ENCODE measurements at places on chromosomes 12 and 14.

- no peaks in the 10 kb centered on the region for H3K36me3 ChIP-seq
- H3K4me3 ChIP-seq: no peak overlapping the region
- no peak for DNase-seq
- peak overlapping the region; percentile 98 for H3K27ac ChIP-seq
- no peaks in the 10 kb centered on the region for H3K27me3 ChIP-seq
These were observed 34.6 kb downstream of the FMNL3 start for GRCh38 chr12:49672301-49673217.

GRCh38 chr12:75908961-75909605 lies 122.5 kb downstream of the PHLDA1 start:
- no peaks in the 10 kb centered on the region for H3K27me3 ChIP-seq
- DNase-seq: peak; percentile 62
- peak overlapping the region; percentile 79 for H3K27ac ChIP-seq
- no peak overlapping the region for H3K4me3 ChIP-seq
- H3K36me3 ChIP-seq: no peaks in the 10 kb centered on the region

DNA sequence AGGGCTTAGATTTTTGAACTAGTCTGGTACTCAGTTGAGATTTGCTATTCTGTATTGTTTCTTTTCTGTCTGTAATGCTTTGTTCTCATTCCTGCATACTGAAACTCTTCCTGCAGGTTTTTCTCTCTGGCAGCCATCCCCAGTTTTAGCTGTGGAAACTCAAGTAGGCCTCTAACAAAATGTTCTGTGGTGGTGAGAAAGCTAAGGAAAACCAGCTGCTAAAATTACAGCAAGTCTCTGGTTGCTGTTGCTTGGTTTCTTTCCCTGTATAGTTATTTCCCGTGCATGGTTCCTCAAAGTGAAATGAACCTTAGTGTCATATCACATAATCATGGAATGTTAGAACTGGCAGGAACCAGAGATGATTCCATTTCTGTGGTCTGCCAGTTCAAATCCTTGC lies 442.5 kb downstream of the NRXN3 start:
- H3K4me1 ChIP-seq: no peaks in the 10 kb centered on the region
- no peak overlapping the region for H3K4me3 ChIP-seq
- DNase-seq: no peak
- H3K36me3 ChIP-seq: no peaks in the 10 kb centered on the region
- H3K27ac ChIP-seq: no peak overlapping the region
- H3K27me3 ChIP-seq: no peaks in the 10 kb centered on the region

DNA sequence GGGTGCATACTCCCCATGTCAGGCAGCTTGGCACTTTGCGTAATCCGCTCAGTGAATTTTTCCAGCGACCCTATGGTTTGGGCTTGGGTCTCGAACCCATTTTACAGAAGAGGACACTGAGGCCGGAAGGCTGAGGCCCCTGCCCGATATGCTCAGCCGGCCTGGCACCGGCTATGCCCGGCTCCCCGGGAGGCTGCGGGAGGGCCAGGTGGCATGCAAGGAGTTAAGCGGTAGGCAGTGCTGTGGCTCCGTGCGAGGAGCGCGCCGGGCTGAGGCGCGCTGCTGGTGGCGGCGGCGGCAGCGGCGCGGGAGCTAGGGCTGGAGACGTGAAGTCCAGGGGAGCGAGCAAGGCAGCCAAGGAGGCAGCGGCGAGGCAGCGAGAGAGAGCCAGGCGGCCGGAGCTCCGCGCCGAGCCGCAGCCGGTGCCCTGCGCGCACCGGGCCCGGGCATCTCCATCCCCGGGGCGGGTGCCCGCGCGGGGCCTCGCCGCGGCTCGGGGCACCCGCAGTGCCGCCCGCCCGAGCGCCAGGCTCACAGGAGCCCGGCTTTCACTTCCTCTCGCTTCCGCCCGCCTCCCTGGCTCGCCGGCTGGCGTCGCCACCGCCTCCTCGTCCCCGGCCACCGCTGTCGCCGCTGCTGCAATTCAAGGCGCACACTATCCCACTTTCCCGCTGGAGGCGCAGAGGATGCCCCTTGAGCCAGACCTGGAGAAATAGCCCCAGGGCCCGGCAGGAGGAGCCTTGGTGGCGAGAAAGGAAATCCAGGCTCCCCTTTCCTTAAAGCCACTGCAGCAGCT lies at the start of gene WSCD2:
WSCD2 (plus strand) TSS at position 272 of the 796 bp plus-strand sequence. CDS start 66,545 bp downstream, outside the sequence.
- DNase-seq: peak; percentile 21
- H3K4me1 ChIP-seq: no peaks in the 10 kb centered on the region
- H3K27me3 ChIP-seq: peaks cover 16% of the 10 kb centered on the region
- no peaks in the 10 kb centered on the region for H3K36me3 ChIP-seq

DNA sequence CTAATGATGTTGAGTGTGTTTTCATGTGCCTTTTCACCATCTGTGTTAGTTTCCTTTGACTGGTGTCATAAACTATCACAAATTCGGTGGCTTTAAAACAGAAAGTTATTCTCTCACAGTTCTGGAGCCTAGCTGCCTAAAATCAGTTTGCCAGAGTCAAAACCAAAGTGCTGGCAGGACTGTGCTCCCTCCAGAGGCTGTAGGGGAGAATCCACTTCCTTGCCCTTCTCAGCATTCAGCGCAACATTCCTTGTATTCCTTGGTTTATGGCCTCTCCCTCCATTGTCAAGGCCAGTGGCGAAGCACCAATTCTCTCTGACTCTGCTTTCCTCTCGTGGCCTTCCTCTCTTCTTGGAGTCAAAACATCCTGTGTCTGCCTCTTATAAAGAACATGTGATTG lies 174.2 kb upstream of the PDE3A start:
- no peaks in the 10 kb centered on the region for H3K36me3 ChIP-seq
- DNase-seq: no peak
- H3K4me1 ChIP-seq: no peaks in the 10 kb centered on the region
- H3K27me3 ChIP-seq: no peaks in the 10 kb centered on the region
- H3K27ac ChIP-seq: no peak overlapping the region

- no peak overlapping the region for H3K4me3 ChIP-seq
- H3K27me3 ChIP-seq: no peaks in the 10 kb centered on the region
- H3K36me3 ChIP-seq: no peaks in the 10 kb centered on the region
- DNase-seq: no peak
- H3K27ac ChIP-seq: no peak overlapping the region
These were observed 45.1 kb downstream of the ARID2 start for GRCh38 chr12:45774508-45775162.

- DNase-seq: no peak
- no peaks in the 10 kb centered on the region for H3K36me3 ChIP-seq
- H3K4me3 ChIP-seq: no peak overlapping the region
- no peak overlapping the region for H3K27ac ChIP-seq
These were observed 22.3 kb downstream of the RPGRIP1 start for GRCh38 chr14:21302013-21302835.

DNA sequence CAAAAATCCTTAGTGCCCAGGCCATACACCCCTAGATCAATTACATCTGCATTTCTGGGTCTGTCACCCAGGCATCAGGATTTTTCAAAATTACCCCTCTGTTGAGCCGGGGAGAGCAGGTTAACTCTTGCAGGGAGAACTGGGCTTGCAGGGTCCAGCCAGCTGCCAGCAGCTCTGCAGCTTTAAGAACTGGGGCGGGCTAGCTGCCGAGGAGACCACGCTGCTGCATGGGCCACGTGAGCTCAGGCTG lies at the start of gene DGLUCY:
DGLUCY (plus strand) TSS at position 245 of the 250 bp plus-strand sequence. CDS start 46,222 bp downstream, outside the sequence.
- H3K36me3 ChIP-seq: no peaks in the 10 kb centered on the region
- H3K4me1 ChIP-seq: peaks cover 58% of the 10 kb centered on the region

DNA sequence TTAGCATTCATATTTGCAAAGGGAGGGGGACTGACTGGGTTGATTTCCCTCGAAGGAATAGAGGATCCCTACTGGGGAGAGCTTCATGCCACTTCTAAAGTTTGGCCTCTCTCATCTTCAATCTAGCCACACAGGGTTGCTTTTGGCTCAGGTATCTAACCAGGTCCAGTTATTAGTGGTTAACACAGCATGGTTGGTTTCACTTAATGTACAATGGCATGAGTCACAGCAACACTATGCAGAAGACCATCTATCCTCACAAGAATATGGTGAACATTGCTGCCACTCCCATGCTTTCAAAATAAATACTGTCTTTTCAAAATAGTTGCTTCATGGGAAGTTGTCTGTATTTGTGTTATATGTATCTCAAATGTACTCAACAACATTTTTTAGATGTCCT lies 6.6 kb upstream of the RAB3IP start:
- no peaks in the 10 kb centered on the region for H3K27me3 ChIP-seq
- no peak overlapping the region for H3K4me3 ChIP-seq
- H3K36me3 ChIP-seq: no peaks in the 10 kb centered on the region
- no peak overlapping the region for H3K27ac ChIP-seq
- no peaks in the 10 kb centered on the region for H3K4me1 ChIP-seq

GRCh38 chr12:1357171-1357570 lies 237.2 kb downstream of the FBXL14 start:
- no peak for DNase-seq
- H3K4me1 ChIP-seq: no peaks in the 10 kb centered on the region
- no peak overlapping the region for H3K4me3 ChIP-seq
- no peaks in the 10 kb centered on the region for H3K36me3 ChIP-seq

All from tibial nerve (tissue), 4 donors.